Activated T-cell treated with anti-CD3 and anti-CD28 coated beads, Interleukin-2, amount 50 U/mL, for 1 hour (primary cell): ENCODE measurements at places on chromosomes 3 and 15.

DNA sequence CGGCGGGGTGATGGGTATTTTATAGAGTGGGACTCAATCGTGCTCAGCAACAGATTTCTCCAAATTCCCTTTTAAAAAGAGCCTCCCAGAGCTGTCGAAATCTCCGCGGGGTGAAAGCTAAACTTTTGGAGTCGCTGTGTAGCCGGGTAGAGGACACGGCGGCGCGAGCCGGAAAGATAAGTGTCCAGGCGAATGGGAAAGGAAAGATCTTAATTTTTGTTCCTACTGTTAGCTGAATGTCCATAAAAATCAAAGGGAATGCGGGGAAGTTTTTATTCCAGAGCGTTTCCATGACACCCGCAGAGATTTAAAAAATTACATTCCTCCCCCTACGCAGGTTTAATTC lies 9.1 kb downstream of the EOMES start:
- no peak for DNase-seq

- no peak for DNase-seq
Observed at GRCh38 chr15:81091889-81092558, 42.0 kb upstream of the CFAP161 start.

GRCh38 chr3:197854596-197855343 lies 63.7 kb downstream of the LRCH3 start:
- DNase-seq, result no peak

- DNase-seq, result no peak
Observed at GRCh38 chr3:143168855-143169192, 49.3 kb downstream of the CHST2 start.

GRCh38 chr15:77616072-77616471 lies 16.6 kb downstream of the LINGO1 start:
- no peak for DNase-seq

DNA sequence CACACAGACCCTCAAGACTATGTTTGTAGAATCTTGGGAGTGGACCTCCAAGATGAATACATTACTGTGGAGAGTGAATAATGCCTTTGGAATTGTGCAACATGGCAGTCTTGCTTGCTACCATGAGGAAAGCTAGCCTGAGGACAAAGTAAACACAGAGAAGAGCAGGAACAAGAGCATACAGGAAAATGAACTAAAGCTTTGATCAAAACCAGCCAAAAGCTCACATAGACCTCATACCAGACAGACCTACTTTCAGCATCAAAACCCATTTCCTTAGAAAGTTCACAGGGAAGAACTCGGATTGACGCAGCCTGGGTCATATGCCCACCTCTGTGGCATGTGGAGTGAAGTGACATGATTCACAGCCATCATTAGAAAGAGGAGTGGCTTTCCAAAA lies 3.3 kb upstream of the RAB8B start:
- DNase-seq, result no peak

DNA sequence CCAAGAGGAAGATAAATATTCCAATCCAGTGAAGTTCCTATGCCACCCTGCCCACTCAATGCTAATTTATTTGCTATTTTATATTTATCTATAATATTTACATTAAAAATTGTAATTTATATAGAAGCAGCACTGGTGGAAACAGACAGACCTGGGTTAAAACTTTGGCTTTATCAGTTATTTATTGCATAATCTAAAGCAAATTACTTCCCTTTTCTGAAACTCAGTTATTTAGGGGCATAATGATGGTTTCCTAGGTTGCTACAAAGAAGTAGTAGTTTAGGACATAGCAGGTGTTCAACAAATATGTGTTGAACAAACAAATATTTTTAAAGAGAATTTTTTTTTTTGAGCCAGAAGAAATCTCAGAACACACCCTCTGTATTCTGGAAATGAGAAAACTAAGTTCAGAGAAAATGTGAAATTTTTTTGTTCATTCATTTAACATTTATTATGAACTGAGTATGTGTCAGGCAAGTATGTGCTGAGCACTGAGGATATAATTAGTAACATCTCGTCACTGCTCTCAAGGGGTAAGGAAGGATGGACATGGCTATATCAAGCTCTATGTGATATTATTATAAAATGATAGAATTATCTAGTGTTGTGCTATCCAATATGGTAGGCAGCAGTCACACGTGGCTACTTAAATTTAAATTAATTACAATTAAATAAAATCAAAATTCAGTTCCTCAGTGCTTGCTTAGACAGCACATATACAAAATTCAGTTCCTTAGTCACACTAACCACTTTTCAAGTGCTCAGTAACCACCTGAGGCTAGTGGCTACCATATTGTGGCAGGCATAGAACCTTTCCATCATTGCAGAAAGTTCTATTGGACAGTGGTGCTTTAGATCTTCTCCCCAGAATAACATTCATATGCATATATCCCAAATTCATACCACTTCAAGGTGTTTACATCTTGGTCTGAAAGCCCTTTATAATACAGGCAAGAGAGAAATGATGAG lies 7.0 kb upstream of the UBE2Q2 start:
- DNase-seq, result no peak

DNA sequence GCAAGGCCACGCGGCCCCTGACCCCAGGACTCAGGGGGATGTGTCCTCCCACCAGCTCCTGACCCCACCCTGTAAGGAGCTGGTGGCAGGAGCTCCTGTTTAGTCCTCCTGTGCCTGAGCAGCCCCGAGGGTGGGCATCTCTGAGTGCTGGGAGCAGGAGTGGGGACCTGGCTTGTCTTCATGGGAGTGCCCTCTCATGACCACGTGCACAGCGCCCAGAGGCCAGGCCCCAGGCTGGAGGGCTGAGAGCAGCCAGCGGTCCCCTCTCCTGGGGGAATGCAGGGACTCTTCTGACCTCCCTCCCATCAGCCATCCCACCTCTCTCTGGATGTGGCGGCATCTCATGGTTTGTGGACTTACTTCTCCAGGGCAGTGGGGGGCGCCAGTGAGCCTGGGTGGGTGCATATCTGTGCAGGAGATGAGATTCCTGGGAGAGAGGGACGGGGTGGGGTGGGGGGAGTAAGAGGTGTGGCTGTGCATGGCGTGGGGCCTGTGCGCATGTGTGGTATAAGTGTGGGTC lies 205.6 kb downstream of the TBC1D2B start:
- no peak for DNase-seq

DNA sequence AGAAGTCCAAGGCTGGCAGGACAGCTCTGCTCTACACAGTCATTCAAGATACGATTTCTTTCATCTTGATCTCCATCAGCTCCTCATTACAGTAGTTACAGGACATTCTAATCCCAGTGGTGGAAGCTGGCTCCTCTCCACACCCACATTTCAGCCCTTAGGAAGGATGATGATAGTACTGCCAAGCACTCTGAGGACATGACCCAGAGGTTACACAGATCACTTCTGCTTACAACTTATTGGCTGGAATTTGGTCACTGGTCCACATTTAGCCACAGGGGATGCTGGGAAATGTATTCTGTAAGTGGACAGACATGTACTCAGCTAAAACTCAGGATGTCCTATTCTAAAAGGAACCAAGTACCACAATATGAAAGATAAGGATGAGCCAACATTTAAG lies 77.1 kb downstream of the IQCH start:
- no peak for DNase-seq

- DNase-seq, result no peak
Observed at GRCh38 chr3:184099806-184100686, 3.2 kb downstream of the HTR3E start.

- peak; percentile 76 for DNase-seq
Observed at GRCh38 chr3:42501681-42502428, 588 bp upstream of the VIPR1 start.

DNA sequence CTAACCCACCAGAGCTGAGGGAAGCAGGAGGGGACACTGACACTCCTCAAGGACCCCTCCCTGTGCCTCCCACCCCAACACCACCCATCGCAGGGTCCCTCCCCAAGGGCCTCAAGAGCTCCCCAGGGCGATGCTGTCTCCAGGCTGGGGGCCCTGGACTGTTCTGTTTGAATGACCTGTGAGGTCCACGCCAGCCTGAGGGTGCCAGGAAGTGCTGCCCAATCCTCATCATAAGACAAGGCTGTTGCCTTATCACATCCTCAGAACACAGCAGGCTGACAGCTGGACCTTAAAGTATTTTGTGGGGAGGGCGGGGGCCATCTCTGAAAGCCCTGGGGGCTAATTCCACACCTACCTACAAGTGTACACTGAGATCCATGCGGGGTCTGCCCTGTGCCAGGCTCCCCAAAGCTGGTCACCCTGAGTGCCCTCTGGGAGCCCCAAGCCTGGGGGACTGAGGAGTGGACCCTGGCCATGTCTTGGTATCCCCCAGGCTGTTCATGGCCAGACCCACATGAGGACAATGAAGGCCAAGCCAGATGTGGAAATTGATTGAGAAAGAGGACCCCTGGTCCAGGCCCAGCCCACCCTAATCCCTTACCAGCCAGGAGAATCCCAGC lies 23.8 kb upstream of the GOLGA6C start:
- no peak for DNase-seq

- no peak for DNase-seq
Observed at GRCh38 chr15:80265021-80265420, 13.0 kb upstream of the CTXND1 start.

GRCh38 chr15:40737048-40737447 lies 18.0 kb downstream of the RMDN3 start:
- DNase-seq, result no peak

DNA sequence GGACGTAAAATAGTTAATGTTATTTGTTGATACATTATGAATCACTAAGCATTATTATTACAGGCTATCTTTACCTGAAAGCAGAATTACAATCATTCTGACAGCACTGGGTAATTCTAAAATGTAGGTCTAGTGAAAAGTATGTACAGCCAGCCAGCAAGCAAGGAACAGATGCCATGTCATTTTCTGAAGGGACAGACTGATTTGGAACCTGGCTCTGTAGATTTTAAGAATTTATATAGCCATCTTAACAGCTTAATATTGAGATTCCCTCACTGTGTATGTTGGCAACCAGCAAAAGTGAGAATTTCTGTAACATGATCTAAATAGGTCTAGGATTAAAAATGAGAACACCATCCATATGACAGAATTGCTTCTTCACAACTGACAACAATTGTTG lies 359.4 kb downstream of the ZIC4 start:
- no peak for DNase-seq

DNA sequence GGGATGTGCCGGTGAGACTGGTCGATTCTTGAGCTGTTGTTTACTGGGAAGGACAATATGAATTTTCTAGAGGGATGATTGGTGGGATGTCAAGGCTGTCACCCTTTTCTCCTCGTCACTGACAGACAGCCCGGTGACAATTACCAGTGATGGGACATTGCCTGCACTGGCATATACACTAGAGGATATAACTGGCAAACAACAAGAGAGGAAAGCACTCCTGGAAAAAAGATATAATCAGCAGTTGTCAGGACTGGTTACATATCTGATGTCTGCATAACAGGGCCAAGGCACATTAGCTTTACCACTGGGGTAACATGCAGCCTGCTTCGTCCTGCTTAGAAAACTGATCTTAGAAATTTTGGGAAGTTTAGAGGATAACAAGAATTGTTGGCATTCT lies 131.1 kb downstream of the ROBO2 start:
- no peak for DNase-seq
